ENCODE measurements at places on chromosomes 1 and 21. TPM values are rescaled to one million over a fixed set of nuclear protein-coding genes. Genes with fewer than 3 reads are reported as not detected.

- DNase-seq, result no peak
Observed at GRCh38 chr1:85867189-85867588, 159.0 kb upstream of the ZNHIT6 start.

GRCh38 chr1:167909691-167910180, 4.2 kb downstream of the ADCY10 start:
- no peak for DNase-seq

- peak; percentile 26 for DNase-seq
Observed at GRCh38 chr1:6545276-6546112, 8.8 kb downstream of the NOL9 start.

GRCh38 chr1:202871367-202871766, 17.6 kb downstream of the RABIF start:
- DNase-seq, result peak; percentile 36

- no peak for DNase-seq
Observed at GRCh38 chr1:220917101-220917500, 37.9 kb downstream of the HLX start.

DNA sequence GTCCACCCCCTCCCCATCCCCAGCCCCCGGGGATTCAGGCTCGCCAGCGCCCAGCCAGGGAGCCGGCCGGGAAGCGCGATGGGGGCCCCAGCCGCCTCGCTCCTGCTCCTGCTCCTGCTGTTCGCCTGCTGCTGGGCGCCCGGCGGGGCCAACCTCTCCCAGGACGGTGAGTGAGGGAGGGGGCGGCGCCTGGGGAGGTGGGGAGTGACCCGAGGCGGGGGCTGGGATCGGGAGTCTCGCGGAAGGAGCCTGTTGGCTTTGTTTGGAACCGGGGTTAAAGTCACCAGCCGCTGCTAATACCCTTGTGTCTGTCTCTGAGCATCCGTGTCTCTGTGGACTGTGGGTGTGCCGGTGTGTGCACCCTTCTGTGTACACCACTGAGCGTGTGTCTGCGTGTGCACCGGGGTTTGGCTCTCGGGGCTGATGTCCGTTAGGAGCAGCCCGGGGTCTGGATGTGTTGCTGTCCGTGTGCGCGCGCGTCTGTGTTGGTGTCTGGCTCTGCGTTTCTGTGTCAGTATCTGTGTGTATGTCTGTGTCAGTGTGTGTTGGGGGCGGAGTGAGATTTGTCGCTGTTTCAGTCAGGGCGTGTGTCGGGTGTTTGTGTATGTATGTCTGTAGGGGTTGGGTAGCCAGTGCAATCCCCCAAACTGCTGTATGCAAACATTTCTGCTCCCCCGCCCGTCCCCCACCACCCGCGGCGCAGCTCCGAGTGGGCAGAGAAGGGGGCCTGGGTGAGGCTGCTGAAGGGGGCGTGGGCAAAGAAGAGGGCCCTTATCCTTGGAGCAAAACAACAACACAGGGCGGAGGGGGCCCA, 480 bp downstream of the CADM3 start:
- DNase-seq, result no peak

GRCh38 chr1:236288620-236288976, 6.8 kb upstream of the ERO1B start:
- no peak for DNase-seq

- no peak for DNase-seq
Observed at GRCh38 chr1:2175681-2176454, 18.7 kb downstream of the FAAP20 start.

GRCh38 chr1:150186789-150187559, 37.3 kb downstream of the PLEKHO1 start:
- peak; percentile 76 for DNase-seq

GRCh38 chr1:59429656-59430055, 132.8 kb downstream of the FGGY start:
- no peak for DNase-seq

- peak; percentile 41 for DNase-seq
Observed at GRCh38 chr21:28758042-28758882, 234.4 kb downstream of the LTN1 start.

- DNase-seq, result no peak
Observed at GRCh38 chr1:218990019-218990418, 183.7 kb upstream of the LYPLAL1 start.

GRCh38 chr1:983798-984475, 2.0 kb upstream of the PERM1 start:
- peak; percentile 59 for DNase-seq

- no peak for DNase-seq
Observed at GRCh38 chr1:107547363-107548155, 406.7 kb downstream of the NTNG1 start.

- DNase-seq, result peak; percentile 47
Observed at GRCh38 chr1:155003227-155003765, 694 bp downstream of the ZBTB7B start.

DNA sequence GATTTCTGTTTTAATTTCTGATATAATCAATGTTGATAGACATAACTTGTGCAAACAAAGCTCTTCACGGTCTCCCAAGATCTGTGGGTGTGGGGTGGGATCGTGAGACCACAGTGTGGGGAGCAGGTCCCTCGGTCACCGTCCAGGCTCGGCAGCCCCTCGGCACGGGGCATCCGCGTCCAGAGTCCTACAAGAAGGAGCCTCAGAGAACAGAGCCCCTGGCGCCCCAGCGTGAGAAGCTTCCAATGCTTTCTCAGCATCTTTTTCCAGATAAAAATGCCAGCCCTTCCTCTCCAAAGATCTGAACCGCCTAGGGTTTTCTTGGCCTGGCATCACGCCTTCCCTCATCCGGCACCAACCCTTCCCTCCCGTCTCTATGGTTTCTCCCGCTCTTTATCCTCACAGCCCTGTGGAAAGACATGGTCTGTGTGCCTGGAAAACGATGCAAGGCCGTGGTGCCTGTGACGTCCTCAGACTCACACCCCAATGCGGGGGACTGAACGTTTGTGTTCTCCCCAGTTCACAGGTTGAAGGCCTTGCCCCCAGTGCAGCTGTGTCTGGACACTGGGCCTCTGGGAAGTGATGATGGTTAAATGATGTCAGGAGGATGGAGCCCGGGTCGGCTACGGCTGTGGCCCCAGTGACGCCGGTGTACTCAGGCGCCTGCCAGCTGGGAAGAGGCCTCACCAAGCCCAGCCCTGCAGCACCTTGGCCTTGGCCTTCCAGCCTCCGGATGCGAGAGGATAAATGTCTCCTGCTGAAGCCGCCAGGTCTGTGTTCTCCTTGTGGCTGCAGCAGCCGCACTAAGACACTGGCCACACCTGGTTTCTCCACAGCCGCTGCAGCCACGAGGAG, 45.9 kb upstream of the COL6A2 start:
- no peak for DNase-seq

- no peak for DNase-seq
Observed at GRCh38 chr1:40357625-40358024, 15.9 kb upstream of the SMAP2 start.

- DNase-seq, result peak; percentile 22
Observed at GRCh38 chr1:98660940-98661543, 479 bp upstream of the SNX7 start.

DNA sequence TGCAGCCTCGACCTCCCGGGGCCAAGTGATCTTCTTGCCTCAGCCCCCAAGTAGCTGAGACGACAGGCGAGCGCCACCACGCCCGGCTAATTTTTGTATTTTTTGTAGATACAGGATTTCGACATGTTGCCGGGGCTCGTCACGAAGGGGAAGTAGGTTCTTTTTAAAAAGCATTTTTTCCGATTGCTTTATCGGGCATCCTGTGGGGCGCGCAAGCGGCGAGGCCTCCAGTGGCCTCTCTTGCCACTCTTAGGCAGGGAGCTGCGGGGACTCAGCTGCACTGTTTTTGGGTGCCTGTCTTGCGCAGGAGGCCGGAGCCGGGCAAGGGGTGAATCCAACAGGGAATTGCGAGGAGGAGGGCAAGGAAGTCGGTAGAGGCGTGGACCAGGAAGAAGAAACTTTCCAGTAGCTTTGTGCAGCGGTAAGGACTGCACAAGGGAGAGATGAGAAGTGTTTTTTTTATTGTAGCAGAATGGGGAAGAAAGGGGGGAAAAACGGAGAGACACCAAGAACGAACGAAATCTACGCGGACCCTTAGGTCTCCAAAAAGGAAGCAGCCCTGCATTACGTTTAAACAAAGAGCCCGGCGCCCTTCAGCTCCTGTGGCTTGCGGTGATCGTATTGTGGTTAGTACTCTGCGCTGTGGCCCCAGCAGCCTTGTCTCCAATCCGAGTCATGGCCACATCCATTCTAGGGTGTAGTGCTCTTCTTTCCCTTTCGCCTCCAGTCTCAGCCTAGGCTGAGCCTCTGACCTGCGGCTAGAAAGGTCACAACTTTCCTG, 164.8 kb downstream of the PPIAL4G start:
- no peak for DNase-seq

DNA sequence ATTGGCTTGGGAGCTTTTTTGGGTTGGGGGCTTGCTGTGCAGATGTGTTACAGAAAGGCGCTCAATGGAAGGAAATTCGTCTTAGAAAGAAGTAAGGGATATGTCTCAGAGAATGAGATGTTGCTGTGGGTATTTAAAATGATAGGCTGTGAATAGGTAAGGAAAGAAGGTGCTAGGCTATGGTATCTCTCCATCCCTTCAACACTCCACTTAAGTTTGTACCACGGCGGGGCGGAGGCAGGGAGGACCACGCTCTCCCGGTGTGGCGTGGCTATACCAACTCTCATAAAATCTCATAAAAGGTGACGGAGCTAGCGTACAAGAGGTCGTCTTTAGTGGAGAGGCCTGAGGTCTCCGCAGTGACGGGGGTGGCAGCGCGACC, 305 bp upstream of the RPS6KC1 start:
- no peak for DNase-seq

GRCh38 chr21:41692185-41692565, 74.7 kb downstream of the RIPK4 start:
- DNase-seq, result no peak

- peak; percentile 14 for DNase-seq
Observed at GRCh38 chr1:27672750-27673112, 739 bp upstream of the IFI6 start.

GRCh38 chr21:32861866-32862265, 90.3 kb upstream of the PAXBP1 start:
- no peak for DNase-seq

GRCh38 chr1:5901150-5901549, 91.1 kb downstream of the NPHP4 start:
- no peak for DNase-seq

- peak; percentile 77 for DNase-seq
Observed at GRCh38 chr1:85343612-85344255, 67.3 kb upstream of the BCL10 start.

DNA sequence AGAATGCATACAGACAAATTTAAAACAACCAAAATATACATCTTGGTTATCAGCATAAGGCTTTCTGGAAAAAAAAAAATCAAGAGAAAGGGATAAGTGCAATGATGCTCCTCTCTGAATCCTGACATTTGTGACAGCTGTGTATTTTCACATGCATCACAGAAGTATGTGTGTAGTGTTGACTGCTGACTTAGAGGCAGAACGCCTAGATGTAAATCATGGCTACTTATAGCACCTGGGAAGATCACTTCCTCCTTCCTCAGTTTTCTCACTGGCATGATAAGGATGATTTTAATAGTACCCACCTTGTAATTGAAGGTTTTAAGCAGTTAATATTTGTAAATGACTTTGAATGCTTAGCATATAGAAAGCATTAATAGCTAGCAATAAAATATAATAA, 112.5 kb downstream of the MRPL39 start:
- DNase-seq, result no peak

DNA sequence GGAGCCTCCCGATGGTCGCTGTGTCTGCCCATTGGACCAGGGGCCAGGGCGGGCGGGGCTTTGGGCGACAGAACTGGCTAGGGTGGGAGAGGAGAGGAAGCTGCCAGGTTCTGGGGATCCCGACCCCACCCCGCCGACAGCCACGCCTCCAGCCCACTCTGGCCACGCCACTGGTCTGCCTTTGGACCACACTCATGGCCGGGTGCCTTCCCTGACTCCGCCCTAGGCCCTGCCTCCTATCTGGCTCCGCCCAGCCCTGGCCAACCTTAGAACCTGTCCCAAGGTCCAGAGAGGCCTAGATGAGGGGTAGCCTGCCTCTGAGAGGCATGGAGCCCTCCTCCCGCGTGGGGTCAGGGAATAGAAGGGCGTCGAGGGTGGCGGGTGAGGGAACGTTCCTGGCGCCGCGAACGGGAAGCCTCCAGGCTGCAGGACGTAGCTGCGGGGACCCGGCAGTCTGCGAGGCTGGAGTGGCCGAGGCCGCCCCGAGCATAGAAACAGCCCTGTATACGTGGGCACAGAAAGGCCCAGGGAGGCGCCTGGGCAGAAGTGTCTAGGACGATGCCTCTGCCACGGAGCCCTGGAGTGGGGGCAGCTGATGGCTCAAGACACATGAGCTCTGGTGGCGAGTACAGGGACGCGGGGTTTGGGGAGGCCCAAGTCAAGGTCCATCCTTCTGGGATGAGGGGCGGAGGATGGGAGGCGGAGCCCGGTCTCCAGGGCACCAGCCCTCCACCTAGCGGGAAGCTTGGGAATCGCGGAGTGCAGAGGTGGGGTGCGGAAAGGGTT, 11.5 kb upstream of the COL16A1 start:
- DNase-seq, result peak; percentile 87

SELL gene
- 1.2 TPM for total RNA-seq

CYB5RL gene
- total RNA-seq, result 3.6 TPM

KIAA0040 gene
- total RNA-seq, result 19.4 TPM

ADCY10 gene
- total RNA-seq, result not detected

NCAM2 gene
- 2.4 TPM for total RNA-seq

SEMA6C gene
- 2.0 TPM for total RNA-seq

UBL4B gene
- 0.07 TPM for total RNA-seq

HEYL gene
- 0.12 TPM for total RNA-seq

RASSF5 gene
- 16.0 TPM for total RNA-seq

GREM2 gene
- total RNA-seq, result not detected

TSSK3 gene
- not detected for total RNA-seq

KRTAP13-2 gene
- total RNA-seq, result not detected

RAB3B gene
- 4.5 TPM for total RNA-seq
